Activated T-cell treated with anti-CD3 and anti-CD28 coated beads for 24 hours (primary cell): ENCODE measurements at places on chromosomes 7 and 10.

DNA sequence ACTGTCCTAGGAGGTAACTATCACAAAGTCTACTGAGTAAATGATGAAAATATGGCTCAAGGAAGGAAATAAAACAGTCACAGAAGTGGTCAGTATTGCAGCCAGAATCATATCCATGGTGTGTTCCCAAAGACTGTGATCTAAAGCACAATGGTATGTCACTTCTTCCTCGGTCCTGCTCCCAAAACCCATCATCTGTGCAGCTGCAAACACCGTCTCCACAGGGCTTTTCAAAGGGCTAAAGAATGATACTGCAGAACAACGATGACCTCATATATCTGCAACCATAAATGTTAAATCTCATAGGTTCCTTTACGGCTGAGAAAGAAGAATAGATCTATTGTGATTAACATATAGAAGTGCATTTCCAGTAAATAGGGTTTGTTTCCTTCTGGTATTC, 465.0 kb downstream of the GRID1 start:
- no peak for DNase-seq

DNA sequence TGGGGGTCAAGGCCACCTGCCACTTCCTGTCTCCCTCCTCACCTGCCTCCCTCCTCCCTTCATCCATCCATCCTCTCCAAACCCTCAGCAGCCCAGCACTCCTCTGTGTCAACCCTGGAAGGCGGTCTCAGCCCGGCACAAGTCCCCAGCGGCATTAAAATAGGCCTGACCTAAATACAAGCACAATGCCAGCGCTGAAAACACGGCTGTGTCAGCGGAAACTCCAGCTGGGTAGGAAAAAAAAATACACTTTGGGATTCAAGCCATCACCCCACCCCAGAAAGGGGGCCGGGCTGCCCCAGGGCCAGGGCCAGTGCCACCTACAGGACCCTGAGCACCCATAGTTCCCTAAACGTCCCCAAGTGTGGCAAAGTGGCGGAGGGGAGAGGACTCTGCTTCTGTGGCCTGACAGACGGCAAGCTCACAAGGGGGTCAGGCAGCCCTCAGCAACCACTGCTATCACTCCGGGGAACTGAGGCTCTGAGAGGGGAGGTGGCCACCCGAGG, 22.7 kb upstream of the GTF2IRD1 start:
- DNase-seq, result no peak

DNA sequence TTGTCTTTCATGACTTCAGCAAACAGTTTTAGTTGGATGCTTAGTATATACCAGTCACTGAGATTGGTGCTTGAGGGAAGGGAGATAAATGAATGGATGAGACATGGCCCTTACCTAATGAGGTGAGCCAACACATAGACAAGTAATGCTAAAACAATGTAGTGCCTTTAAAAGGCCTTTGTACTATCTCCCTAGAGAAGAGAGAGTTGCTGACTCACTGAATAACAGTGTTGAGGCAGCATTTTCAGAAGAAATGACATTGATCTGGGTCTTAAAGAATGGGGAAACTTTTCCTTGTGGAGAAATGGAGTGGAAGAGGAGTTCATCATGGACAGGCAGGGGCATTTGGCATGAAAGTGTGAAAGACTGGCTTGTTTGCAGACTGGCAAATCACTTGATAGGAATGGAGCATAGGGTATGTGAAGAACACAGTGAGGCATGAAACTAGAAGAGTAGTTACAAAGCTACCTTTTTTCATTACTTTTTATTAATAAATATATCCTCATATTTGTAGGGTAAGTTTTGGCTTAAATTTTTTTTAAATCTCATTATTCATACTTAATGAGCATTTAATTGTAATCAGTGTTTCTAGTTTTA, 91.2 kb downstream of the KAT6B start:
- DNase-seq, result no peak

DNA sequence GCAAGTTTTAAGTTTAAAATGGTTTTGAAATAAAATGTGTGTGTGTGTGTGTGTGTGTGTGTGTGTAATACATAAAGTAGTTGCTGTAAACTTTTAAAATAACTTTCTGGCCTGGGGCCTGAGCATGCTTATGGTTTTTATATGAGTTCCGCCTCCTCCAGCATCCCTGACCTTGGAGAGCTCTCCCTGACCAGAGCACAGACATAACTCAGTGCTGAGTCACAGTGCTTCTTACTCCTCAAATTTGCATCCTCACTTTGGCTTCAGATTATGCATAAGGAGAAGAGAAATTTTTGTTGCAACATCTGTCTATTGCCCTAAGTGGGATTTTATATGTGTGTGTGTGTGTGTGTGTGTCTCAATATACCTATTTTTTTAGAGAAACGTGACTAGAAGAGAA, 200.8 kb downstream of the ELMO1 start:
- no peak for DNase-seq

- peak; percentile 79 for DNase-seq
Measured at GRCh38 chr10:6144406-6145165, 55.8 kb downstream of the RBM17 start.

GRCh38 chr10:42933448-42934340, 143.2 kb upstream of the RET start:
- DNase-seq, result no peak

DNA sequence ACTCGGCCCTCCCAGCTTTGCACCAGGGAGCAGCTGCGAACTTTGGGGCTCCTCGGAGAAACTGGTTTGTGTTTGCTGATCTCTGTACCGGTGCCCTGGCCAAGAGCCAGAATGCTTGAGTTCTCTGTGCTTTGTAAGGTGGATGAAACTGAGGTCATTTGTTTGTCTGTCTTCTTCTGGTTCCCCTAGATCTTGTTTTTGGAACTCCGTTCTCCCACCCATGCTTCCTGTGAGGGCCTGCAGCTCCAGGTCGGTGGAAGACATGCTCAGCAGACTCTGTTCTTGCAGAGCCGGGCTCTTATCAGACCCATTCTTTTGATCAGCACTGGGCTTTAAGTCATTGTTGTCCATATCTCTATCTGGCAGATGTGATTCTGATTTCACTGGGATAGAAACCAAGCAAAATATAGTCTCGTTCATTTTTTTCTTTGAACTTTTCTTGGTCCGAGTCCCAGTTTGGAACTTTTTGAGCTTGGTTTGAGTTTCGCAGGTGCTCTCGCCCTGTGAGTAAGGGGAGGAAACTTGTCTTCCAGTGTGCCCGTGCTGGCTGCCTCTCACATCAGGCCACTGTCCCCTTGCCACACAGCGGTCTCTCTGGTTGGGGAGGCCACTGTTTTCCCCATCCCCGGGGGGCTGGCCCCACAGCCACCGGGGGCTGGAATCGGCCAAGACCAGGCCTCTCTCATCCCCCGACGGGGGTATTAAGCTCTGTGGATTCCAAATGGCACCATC, 31.2 kb downstream of the JCAD start:
- no peak for DNase-seq

DNA sequence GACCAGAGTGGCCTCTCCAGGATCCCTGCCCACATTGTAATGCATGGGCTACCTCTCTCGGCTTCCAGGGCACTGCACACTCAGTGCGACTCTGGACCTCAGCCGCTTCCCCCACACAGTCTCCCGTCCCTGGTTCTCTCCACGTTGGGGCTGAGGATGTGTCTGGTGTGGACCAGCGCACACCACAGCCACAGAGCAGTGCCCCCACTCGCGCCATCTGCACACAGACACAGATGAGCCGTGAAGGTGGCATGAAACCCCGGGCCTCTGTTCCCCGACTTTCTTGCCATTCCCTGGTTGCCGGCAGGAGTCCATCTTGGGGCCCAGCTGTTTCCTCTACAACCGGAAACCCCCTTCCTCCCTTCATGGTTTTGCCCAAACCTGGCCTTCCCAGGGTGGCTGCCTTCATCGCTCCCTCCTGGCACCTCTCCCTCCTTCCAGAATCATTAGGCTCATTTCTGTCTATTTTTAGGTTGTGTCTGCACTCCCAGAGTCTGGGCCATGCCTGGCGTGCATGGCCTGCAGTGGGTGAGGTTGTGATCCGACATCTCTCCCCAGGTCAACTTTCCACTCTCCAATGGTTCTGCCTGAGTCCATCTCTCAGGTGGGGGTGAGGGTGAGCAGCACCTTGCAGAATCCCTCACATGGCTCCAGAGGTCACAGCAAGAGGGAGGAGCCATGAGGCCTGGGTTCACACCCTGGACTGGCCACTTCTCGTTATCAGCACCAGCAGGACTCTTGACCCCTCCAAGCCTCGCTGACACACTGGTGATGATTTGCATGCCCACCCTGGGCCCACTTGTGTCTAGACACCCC, 10.1 kb downstream of the RASGEF1A start:
- no peak for DNase-seq

GRCh38 chr7:137865764-137866163, 19.0 kb upstream of the DGKI start:
- DNase-seq, result no peak

DNA sequence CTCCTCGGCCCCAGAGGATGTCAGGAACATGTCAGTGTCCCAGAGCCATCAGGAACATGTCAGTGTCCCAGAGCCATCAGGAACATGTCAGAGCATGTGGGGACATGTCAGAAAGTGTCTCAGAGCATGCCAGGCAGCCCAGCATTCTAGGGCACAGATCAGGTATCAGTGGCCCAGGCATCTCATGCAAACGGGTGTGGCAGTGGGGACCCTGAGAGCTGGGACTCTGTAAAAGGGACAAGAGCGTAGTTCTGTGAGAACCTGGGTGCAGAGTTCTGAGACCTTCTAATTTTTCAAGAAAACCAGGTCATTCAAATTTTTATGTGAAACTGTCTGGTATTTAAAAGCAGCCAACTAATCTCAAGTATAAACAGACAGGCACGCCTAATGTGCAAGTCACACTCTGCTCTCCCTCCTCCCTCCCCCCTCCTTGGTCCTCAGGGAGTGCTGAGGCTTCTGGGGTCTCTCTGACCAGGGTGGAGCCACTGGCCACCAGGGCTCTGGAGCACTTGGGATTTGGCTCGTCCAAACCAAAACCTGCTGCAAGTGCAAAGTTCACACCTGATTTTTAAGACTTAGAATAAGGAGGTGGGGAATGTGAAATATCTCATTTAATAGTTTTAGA, 64.6 kb downstream of the ALOX5 start:
- no peak for DNase-seq

DNA sequence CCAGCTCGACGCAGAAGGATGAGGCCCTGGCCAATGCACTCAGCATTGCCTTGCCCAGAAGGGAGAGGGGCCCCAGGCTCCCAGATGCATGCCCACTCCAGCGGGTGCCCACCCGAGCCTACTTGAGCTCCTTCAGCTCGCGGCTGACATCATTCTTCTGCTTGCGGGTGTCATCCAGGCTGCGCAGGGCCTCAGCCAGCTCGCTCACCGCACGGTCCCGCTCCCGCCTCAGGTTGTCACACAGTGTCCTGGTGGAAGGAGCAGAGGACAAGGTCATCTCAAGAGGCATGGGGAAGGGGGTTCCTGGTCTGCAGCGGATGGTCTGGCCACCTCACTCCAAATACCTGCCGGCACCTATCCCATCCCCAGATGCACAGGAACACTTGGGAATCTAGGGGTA, 92.8 kb downstream of the DLG5 start:
- no peak for DNase-seq

DNA sequence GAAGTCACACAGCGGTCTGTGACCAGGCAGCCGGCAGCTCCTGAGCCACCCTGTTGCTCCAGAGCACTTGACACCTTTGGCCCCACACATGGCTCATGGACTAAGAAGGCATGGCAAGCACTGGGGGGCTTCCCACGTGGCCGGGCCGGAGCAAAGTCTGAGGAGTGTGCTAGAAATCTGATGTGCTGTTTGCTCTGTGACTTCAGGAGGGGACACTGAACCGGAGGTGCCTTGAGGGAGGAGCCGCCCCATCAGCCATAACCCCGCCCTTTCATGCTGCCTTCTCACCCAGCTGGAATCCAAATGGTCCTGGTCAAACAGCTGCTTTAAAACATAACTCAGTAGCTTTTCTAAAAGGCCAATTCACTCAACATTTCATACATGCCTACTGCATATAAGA, 33.5 kb downstream of the PROSER2 start:
- no peak for DNase-seq

- DNase-seq, result no peak
Measured at GRCh38 chr10:79144351-79145173, 75.8 kb downstream of the ZMIZ1 start.

GRCh38 chr7:130396109-130396508, 15.8 kb downstream of the CPA1 start:
- no peak for DNase-seq

DNA sequence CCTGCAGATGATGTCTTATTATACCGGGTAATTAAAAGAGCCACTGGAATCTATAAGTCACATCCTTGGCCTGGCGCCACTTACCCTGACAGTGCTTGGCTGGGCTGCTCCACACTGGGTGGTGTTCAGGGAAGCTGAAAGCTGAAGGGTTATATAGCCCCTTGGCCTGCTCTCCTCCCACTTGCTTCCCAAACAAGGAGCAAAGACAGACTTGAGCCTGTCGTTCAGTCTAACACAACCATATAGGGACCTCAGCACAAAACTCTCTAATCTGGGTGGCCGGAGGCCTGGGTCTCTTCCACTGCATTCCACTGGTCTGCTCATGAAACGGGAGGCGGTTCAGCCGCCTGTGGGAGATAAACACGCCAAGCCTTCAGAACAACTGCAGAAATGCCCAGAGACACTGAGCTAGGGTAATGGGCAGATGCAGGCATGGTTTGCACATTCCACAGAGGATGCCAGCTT, at the start of gene ACTA2:
ACTA2 (minus strand) TSS at position 127 of the 465 bp plus-strand sequence. CDS start 3,843 bp downstream, outside the sequence.
- no peak for DNase-seq

GRCh38 chr10:130109796-130110245, 809 bp downstream of the C10orf143 start:
- peak; percentile 58 for DNase-seq

DNA sequence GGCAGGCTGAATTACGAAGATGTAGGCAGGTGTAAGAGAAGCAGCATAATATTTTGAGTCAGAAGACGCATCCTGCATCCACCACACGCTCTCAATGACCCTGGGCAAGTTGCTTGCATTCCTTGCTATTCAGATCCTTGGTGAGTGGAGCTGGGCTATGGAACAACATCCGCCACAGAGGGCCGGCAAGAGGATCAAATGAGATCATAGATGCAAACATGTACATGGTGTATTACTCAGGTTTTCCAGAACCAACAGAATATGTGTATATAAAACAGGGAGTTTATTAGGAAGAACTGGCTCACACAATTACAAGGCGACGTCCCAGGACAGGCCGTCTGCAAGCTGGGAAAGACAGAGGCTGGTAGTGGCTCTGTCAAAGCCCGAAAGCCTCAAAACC, 51.5 kb downstream of the ADAM12 start:
- DNase-seq, result no peak

GRCh38 chr10:18658271-18659124, 733 bp upstream of the ARL5B start:
- DNase-seq, result no peak

- DNase-seq, result no peak
Measured at GRCh38 chr7:17315974-17316373, 17.5 kb downstream of the AHR start.

GRCh38 chr7:40680657-40681056, 545.9 kb downstream of the SUGCT start:
- DNase-seq, result no peak

DNA sequence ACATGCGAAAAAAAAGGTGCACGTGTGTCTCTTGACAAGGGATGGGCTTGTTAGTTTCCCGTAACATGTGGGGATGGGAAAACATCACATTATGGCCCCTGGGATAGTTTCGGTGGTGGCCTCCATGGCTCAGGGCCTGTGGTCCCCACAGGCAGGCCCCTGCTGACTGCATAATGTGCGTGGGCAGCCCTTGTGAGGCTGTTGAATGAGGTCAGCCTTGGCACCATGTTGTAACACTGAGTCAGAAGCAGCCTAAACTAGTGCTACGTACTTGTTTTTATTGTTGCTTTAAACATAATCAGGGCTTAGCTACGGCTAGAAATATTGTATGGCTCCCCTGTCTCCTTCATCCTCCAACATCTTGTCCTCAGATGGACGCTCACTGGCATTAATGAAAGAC, 80.6 kb downstream of the BEND7 start:
- DNase-seq, result no peak
